Type B pancreatic cell (in vitro differentiated cells): ENCODE measurements at places on chromosomes 7 and 10.

DNA sequence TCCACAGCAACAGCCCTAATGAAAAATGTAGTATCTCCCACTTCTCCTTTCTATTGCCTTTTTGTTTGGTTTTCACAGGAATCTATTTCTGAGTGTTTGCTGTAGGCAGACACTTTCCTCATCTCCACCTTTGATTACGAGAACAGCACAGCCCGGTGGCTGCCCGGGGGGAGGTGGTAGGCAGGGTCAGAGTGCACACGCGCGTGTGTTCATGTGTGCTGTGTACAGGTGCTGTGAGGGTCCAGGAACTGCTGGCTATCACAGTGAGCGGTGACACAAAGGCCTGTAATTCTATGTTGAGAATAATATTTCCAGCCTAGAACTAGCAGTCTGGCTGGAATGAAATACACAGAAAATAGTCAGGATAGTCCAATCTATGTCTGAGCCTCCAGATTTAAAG lies 212.8 kb downstream of the ADARB2 start:
- DNase-seq, result no peak

GRCh38 chr7:108285003-108285368 lies 154.8 kb upstream of the LAMB4 start:
- DNase-seq, result no peak

GRCh38 chr10:27100813-27101347 lies 586 bp upstream of the ANKRD26 start:
- no peak for DNase-seq

GRCh38 chr10:36188461-36188860 lies 546.4 kb upstream of the FZD8 start:
- no peak for DNase-seq

- DNase-seq, result no peak
These were observed 37.6 kb upstream of the MYL10 start for GRCh38 chr7:101666741-101667140.

DNA sequence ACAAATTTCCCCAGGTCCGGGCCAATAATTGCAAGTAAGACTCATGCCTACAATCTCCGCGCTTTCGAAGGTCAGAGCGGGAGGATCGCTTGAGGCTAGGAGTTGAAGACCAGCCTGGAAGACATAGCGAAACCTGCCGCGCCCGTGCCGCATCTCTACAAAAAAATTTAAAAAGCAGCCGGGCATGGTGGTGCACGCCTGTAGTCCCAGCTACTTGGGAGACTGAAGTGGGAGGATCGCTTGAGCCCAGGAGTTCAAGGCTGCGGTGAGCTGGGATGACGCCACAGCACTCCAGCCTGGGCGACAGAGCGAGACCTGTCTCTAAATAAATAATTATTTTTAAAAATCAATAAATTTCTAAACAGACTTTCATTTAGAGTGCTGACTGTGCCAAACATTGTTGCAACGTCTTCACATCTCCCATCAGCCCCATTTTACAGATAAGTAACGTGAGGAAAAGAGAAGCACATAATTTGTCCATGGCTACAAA lies 494 bp upstream of the CFAP43 start:
- DNase-seq, result no peak
